ENCODE measurements at places on chromosomes 11 and 22.

DNA sequence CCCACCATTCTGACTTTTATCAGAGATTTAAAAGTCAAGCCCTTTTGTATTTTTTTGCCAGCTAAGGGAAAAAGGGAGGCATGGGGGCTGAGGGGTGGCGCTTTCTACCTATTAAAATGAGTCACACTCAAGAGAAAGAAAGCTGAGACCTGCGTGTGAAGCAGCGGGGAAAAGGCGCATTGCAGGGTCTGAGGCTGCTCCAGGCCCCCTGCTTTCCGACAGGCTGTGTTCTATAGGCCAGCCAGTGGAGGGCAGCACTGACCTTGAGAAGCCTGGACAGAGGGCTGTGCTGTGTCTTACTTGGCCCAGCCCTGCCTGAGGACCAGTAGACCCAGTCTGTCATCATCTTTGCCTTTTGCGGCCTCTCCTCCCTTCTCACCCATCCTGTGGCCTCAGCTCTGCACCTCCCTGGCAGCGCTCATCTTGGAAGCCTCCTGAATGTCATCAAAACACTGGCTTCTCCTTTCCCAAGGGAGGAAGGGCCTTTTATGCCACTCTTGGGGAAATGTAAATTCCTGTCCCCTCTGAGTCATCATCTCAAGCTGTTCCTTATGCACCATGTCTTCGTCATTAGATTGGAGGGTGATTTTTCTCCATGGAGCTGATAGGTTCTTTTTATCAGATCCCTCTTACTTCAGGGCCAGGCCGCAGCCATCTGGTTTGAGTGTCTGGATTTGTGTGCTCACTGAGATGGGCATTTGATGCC, 12.6 kb upstream of the MAPK8IP1 start:
- no peak for DNase-seq

DNA sequence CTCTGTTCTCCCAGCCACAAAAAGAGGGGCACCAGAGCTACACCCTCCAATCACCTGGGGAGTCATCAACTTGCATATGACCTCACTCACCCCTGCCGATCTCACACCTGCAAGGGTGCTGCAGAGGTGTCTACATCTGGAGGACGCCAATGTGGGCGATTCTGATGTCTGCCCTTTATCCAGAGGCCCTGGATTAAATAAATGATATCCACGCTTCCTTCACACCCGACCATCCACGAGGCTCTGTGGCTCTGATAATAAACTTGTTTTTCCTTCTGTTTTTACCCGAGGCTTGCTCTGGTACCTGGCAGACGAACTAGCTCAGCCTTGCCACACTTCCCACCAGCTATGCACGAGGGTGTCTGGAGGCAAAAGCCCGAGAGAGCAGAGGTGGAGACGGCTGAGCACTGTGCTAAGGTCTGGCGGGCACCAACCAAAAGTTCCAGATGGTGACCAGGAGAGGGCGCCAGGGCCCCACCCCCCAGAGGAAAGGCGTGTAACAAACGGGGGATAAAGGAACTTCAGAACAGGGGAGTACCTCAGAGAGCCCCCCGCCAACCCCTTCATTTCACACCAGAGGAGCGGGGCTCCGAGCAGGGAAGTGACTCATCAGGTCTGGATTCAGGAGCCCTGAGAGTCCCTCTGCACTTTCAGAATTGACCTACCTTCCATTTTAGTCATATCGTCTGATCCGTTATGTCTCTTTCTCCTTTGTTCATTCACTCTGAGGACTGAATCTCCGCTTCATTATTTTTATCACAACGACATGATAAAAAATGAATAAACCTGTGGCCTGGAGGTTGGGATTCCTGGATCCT, 13.5 kb downstream of the SCN3B start:
- DNase-seq, result no peak

DNA sequence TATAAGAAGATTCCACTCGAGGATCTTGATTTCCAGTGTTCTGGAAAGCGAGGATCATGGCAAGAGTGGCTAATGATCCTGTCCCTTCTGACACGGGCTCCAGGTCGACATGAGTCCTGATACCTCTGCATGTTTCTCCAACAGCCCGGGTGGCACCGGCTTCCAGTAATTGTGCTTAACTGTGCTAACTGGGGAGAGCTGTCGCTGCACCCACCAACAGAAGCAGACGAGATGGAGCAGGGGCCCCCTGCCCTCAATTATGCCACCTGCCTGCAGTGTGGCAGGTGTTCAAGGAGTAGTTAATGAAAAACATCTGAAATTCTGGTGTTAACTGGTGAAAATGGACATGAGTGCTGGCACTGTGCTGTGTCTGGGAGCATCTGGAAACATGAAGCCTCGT, 6.2 kb downstream of the MRPL21 start:
- no peak for DNase-seq

GRCh38 chr11:128269466-128269865, 317.9 kb downstream of the ETS1 start:
- no peak for DNase-seq

GRCh38 chr11:75524665-75525432, 892 bp downstream of the GDPD5 start:
- DNase-seq, result no peak

- DNase-seq, result no peak
These were observed 170.8 kb downstream of the TBC1D22A start for GRCh38 chr22:46933040-46933930.

DNA sequence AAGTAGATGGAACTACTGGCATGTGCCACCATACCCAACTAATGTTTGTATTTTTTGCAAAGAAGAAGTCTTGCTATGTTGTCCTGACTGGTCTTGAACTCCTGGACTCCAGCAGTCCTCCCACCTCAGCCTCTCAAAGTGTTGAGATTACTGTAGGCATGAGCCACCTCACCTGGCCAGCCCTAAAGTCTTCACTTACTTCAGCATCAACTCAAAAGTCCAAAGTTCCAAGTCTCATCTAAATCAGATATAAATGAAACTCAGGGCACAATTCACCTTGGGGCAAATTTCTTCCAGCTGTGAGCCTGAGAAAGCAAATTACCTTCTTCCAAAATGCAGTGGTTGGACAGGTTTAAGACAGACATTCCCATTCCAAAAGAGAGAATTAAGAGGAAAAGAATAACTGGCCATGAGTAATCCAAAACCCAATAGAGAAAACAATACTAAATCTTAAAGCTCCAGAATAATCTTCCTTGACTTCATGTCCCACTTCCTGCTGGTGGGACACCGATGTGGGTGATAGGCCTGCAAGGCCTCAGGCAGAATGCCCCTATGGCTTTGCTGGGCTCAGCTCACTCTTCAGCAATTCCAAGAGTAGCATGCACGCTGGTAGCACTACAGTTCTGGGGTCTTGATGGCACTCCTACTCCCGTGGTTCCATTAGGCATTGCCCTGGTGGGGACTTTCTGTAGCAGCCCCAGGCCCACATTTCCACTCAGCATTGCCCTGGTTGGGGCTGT, 50.3 kb downstream of the TUG1 start:
- no peak for DNase-seq

GRCh38 chr11:65593518-65594414, 1.8 kb downstream of the KCNK7 start:
- DNase-seq, result no peak

- DNase-seq, result no peak
These were observed 51.6 kb upstream of the SYN3 start for GRCh38 chr22:33109514-33110430.

GRCh38 chr11:1077033-1077416, 2.4 kb downstream of the MUC2 start:
- no peak for DNase-seq

- peak; percentile 82 for DNase-seq
These were observed at the start of gene NEAT1 for GRCh38 chr11:65422633-65423515. TSS of gene NEAT1 (plus strand) at chr11:65422798.

DNA sequence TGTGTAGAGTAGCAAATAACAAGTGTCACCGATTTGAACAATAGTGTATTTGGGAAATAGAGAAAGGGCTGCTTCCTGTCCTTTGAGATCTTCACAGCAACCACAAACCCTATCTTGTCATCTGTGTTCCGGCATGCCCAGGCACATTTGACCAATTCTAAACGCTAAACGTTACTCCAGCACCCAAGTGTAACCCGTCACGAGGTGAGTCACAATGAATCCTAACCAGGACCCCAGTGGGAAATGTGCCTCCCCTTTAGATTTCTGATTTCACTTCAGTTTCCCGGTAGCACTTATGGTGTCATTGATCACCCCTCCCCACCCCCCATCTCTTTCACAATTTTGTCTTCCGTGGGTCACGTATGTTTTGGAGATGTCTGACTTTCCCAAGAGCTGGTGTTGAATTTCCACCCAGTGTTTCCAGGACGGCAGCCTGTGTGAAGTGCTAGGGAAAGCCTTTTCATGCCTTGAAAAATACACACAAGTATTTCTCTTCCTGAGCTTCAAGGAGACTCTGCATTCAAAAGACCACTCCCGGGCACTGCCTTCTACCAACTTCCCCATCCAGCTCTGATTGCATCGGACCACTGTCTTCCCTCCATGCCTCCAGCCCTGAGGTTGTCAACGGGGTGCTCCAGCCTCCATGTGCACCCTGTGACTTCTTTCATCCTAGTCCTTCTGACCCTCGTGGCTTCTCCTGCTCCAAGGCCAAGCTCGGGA, 10.5 kb upstream of the C11orf24 start:
- DNase-seq, result no peak

- DNase-seq, result no peak
These were observed 35.7 kb downstream of the BID start for GRCh38 chr22:17738386-17739128.

GRCh38 chr22:34950489-34950888, 115.5 kb upstream of the ISX start:
- no peak for DNase-seq

DNA sequence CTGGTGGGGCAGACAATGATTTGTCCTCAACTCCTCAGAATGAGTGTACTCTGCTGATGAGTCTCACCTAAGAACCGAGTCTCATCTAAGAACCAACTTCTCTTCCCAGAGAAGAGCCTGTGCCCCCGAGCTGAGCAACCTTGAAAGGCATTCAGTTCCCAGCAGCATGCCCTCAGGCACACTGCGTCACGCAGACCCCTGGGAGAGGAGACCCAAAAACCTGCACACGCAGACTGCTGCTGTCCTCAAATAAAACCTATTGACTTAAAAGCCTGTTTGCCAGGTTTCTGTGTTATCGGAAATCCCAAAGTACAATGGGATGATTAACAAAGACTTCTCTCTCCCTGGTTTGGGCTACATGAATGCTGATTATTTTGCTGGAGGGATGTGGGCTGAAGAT, 121.2 kb downstream of the C11orf58 start:
- no peak for DNase-seq

DNA sequence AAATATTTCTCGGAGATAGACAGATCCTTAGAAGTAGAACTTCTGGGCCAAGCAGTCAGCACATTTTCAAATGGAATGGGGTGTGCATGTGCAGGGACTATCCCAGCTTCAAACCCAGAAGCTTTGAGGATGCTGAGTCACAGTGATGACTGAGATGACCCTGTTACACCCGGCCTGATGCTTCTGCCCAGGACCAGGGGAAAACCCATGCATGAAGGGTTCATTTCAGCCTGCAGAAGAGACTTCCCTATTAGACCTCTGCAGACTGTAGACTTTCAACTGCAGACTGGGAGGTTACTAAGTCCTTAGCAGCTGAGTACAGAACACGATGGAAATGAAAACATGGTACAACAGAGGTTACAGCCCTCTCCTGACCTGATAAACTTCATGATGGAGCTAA, 3.6 kb upstream of the OR2AT4 start:
- DNase-seq, result no peak

GRCh38 chr11:73995731-73996130, 13.1 kb upstream of the UCP2 start:
- DNase-seq, result no peak

DNA sequence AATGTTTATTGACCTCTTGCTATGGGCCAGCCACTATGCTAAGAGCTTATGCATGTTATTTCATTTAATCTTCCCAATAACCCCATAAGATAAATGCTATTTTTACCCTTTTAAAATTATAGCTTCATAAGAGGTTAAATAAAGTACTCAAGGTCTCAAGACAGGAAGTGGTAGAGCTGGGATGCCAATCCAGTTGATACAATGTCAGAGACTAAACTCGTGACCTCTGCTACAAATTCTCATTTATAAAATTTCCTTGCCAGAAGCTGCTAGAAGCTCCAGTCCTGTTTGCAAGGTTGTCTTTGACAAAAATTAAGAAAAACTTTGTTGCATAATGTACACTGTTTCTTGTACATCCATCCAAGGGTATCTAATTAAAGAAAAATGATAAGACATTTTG, 265.9 kb upstream of the MPPED2 start:
- DNase-seq, result no peak

GRCh38 chr11:34972892-34973291, 56.5 kb downstream of the PDHX start:
- no peak for DNase-seq

- no peak for DNase-seq
These were observed 3.6 kb downstream of the TRIM29 start for GRCh38 chr11:120134106-120134930.

DNA sequence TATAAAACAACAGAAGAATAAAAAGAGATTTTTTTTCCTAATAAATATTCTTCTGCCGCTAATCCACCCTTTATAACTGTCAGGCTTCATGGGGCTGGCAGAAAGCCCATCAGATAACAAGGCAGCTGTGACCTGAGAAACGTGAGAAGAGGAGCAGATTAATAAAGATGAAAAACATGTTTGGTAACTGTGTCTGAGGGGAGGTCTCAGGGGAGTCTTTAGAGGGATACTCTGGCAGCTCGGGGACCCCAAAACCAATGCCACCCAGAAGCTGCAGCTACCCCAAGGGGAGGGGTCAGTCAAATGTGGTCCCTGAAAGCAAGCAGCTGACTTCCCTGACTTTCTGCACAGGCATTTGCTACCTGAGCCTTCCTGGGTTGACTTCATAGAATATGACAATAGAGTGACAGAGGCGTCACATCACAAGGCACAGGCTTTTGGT, 48.4 kb upstream of the POU2AF1 start:
- no peak for DNase-seq

GRCh38 chr11:114562166-114562916, 2.7 kb upstream of the NXPE1 start:
- no peak for DNase-seq

- no peak for DNase-seq
These were observed 52.1 kb downstream of the GDPD4 start for GRCh38 chr11:77249427-77249826.

- DNase-seq, result no peak
These were observed 4.7 kb upstream of the MAJIN start for GRCh38 chr11:64976651-64977050.

- no peak for DNase-seq
These were observed 38.6 kb downstream of the NRXN2 start for GRCh38 chr11:64684357-64684756.

- peak; percentile 87 for DNase-seq
These were observed 66.6 kb upstream of the RDX start for GRCh38 chr11:110362971-110363509.

GRCh38 chr11:64553554-64554201, 37.3 kb upstream of the SLC22A12 start:
- no peak for DNase-seq

Measured in pulmonary artery endothelial cell (primary cell).